Tongue (tissue), 3 donors: ENCODE measurements at places on chromosomes 7 and 10. TPM values are rescaled to one million over a fixed set of nuclear protein-coding genes. Genes with fewer than 3 reads are reported as not detected.
A peak's percentile ranks its signal among the peaks of the same experiment; 100 is the strongest.

Gene PHYHIPL
- total RNA-seq, result 0.31 TPM

GRCh38 chr7:23462846-23463245, 7.4 kb downstream of the IGF2BP3 start:
- DNase-seq, result peak; percentile 61

DNA sequence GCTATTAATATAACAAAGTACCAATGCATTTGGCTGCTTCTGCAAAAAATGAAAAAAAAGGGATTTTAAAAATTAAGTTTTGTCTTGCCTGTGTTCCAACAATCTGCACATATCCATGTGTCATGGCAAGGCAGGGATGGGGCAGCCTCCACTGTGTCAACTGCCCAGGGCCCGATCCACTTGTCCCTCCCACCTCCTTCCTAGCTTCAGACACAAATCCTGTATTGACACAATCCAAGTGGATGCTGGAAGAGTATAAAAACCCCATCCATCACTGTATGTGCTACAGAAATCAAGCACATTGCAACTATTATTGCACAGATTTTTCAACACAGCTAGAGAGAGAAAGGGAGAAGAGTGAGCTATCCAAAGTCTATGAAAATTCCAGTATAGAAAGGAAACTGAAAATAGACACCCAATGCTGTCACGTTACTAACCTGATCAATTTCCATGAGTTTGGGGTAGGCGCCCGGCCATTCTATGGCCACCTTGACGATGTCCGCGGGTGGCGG, 106.4 kb downstream of the ELMO1 start:
- DNase-seq, result no peak

DNA sequence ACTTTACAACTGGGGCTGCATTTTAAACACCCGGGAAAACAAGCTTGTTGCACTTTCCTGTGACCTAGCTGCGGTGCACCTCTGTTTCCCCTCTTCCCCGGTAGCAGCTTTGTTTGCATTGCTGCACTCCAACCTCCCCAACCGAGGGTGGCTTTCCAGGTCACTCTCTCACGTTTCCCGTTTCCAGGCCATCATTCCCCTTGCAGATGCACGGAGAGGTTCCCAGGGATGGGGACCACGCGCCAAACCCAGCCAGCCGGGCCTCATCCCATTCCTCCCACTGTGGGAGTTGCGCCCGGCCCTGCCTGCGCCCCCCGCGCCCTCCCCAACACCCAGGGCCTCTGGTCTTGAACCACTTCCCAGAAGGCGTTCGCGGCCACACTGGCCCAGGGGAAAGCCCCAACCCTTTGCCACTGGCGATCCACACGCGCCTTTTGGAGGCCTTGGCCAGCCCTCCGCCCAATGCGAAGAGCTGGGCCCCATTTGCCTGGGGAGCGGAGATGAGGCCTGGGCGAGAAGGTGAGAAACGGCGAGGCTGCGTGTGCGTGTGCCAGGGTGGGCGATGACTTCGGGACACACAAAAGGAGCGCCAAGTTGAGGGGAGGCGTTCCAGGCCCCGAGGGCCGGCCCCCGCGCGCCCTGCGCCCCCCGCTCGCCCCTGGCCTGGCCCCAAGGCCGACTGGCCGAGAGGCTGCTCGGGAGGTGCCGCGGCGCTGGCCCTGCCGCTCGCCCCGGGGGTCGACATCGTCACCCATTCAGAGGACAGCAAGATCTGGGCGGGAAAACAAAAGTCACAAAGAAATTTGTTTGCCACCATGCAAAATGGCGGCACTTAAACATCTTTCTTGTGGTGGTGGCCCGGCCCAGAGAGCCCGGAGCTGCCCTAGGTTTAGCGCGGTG, 15.9 kb downstream of the SKIDA1 start:
- peak; percentile 57 for DNase-seq

GRCh38 chr7:44964384-44964830, 14.4 kb downstream of the MYO1G start:
- no peak for DNase-seq

Gene LGI1
- 8.5 TPM for total RNA-seq
